Non-pigmented ciliary epithelial cell (primary cell): ENCODE measurements at places on chromosomes 3 and 15.

- DNase-seq = no peak
Observed at GRCh38 chr3:197511853-197512635, 43.7 kb downstream of the BDH1 start.

DNA sequence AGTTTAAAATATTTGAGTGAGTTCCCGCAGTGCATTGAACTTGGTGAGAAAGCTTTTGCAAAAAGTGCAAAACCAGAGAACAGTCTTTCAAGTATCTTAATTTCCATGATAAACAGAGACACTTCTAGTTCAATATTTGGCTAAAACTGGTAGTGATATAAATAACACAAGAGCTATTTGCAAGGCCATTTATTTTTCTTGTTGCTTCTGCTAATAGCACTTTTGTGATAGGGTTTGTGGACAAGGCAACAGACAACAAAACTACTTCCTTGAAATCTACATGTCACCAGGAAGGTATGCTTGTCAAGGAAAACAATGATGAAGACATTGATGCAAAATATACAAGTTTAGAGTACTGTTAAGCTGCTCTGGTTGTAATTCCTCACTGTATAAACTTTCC, 1225.1 kb downstream of the OTOL1 start:
- DNase-seq = no peak

- DNase-seq = no peak
Observed at GRCh38 chr3:97029972-97030371, 215.6 kb downstream of the EPHA6 start.

DNA sequence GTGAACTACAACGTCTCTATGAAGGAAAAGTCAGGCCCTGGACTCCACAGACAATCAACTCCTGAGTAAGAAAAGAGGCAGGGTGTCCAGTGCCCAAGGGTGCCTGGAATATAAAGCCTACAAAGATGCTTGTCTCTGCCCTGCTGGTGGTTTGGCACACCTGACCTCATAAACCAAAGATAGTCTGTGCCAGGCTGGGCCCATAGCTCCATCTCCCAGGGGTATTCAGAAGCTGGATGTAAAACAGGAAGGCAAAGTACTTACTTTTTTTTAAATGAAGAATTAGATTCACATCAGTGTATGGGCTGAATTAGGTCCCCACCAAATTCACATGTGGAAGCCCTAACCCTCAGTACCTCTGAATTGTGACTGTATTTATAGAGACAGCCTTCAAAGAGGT, 66.6 kb upstream of the HERC1 start:
- DNase-seq = no peak

DNA sequence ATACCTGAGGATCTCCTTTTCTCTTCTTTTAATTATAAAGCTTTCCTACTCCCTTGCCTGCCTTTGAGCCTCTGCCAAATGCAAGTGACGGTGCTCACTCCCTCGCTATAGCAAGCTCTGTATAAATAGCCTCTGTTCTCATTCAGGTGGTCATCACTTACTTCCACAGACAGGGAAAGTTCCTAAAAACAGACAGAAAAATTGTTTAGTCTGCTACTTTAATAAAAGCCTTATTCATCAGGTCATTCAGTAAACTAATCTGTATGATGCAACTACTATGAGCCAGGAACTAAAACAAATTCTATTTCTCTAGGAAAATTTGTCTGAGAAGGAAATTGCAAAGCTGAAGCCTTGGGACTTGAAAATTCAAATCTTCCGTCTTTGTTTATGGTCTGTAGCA, 10.2 kb upstream of the DLG1 start:
- no peak for DNase-seq

DNA sequence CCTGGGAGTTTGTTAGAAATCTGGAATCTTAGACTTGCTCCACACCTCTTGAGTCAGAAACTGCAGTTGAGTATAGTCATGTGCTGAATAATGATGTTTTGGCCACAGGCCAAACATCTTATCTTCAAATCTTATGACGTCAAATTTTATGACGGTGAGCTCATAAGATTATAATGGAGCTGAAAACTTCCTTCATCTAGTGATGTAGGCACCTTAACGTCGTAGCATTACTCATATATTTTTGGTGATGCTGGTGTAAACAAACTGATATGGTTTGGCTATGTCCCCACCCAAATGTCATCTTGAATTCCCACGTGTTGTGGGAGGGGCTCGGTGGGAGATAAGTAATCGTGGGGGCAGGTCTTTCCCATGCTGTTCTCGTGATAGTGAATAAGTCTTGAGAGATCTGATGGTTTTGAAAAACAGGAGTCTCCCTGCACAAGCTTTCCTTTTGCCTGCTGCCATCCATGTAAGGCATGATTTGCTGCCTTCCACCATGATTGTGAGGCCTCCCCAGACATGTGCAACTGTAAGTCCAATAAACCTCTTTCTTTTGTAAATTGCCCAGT, 268.0 kb upstream of the PROK2 start:
- no peak for DNase-seq

DNA sequence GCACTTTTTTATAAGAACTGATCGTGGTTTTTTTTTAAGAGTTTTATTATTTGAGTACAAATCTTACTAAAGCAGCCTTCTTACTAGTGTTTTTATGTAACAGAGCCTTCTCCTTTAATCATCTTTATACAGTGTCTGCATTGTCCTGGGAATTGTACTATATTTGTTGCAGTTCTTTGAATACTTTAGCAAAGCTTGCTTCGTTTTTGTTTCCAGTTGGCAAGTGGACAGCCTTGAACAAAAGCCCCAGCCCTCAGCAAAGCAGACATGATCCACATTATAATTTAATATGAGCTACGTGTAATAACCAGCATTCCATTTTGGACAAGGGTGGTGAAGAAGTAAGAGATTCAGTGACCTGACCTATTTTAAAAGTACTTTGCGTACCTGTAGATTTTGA, 112.2 kb upstream of the FLNB start:
- no peak for DNase-seq

DNA sequence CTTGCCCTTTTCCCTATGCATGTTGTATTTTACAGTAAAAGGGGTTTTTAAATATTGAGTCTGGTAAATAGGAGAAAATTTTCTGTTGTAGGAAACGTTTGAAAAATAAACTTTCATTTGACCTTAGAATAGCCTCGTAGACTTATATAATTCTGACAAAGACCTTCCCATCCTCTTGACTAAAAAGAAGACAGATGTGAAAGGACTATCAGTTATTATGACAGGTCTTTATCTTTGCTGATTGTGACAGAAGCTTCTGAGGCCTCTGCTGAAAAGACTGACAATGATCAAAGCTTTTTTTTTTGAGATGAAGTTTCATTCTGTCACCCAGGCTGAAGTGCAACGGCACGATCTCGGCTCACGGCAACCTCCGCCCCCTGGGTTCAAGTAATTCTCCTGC, 24.2 kb downstream of the C2CD4A start:
- no peak for DNase-seq

- peak; percentile 71 for DNase-seq
Observed at GRCh38 chr3:17491601-17492000, 250.8 kb downstream of the TBC1D5 start.

DNA sequence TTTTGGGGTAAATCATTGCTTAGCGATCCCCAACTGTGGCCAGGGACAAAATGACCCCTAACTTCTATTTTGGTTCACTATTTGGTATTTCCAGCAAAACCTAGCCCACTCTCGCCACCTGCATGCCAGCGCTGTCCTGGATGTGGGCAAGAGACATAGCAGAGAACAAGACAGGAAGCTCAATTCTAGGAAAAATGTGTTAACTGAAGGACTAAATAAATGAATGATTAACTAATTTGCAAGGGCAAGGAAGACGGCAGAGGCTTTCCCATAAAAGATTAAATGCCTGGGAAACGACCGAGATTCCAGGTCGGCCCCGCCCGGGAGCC, 408 bp downstream of the NICN1 start:
- no peak for DNase-seq

DNA sequence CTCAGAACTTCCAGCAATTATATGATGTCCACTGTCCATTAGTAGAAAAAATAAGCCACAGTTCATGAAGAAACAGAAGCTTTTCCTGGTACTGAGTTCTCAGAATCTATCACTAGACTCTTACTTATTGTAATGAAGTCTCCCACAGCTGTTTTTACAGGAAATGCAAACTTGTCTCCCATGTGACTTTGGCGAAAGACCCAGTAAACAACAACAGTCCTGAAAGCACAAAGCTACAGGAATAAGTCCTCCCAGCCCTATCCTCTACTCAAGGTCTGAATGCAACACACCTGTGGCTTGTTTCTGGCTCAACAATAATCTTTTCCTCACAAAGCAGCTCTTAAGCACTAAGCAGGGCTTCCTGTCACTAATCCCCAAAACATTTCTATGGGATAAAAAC, 55.9 kb downstream of the EOMES start:
- no peak for DNase-seq

- DNase-seq = no peak
Observed at GRCh38 chr3:64306745-64307144, 81.5 kb upstream of the PRICKLE2 start.

- DNase-seq = no peak
Observed at GRCh38 chr3:50122661-50123391, 32.3 kb upstream of the SEMA3F start.

- DNase-seq = peak; percentile 32
Observed at GRCh38 chr3:143307613-143308183, 188.1 kb downstream of the CHST2 start.

- DNase-seq = no peak
Observed at GRCh38 chr15:61157933-61158332, 71.2 kb downstream of the RORA start.

GRCh38 chr3:155663467-155664212, 81.2 kb downstream of the PLCH1 start:
- no peak for DNase-seq

- no peak for DNase-seq
Observed at GRCh38 chr3:45642731-45643152, 46.5 kb upstream of the SACM1L start.

DNA sequence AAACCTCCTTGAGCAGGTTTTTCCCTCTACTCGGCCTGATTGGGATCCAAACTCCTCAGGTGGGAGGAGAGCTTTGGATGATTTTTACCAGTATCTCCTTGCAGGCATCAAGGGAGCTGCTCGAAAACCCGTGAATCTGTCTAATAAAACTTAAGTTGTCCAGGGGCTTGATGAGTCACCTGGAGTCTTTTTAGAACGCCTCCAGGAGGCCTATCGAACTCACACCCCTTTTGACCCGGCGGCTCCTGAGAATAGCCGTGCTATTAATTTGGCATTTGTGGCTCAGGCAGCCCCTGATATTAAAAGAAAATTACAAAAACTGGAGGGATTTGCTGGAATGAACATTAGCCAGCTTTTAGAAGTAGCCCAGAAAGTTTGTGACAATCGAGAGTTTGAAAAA, 41.6 kb downstream of the ZBTB11 start:
- DNase-seq = no peak

DNA sequence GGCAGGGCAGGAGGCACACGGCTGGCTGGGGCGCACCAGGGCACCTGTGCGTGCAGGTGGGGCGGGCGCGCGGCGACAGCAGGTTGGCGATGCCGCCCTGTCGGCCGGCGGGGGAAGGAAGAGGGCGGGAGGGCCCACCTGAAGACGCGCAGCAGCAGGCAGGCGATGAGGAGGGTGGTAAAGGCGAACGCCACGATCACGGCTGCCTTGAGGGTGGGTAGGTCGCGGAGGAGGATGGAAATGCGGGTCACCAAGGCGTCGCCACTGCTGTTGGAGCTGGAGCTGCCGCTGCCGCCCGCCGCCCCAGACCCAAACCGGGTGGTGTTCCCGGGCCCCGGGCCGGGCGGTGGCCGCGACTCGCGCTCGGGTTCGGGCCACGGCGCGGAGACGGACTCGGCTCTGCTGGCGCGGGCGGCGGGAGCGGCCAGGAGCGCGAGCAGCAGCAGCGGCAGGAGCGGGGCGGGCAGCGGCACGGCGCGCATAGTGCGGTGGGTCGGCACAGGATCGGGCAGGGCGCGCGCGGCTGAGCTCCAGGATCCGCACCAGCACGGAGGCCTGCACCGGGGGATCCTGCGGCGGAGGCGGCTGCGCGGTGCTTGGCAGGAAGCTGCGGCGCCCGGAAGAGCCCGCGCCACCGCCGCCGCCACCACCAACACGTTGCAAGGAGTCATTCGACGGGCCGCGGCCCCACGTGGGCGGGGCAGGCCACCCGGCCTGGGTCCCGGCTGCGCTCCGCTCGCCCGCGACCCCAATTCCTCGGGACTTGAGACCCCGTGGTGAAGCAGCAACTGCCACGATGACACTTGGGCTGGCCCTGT, at the start of gene FAM174B:
TSS of gene FAM174B (minus strand) at position 598 of the 818 bp plus-strand sequence.
- DNase-seq = no peak
